ENCODE measurements at places on chromosomes 2 and 18.
A peak's percentile ranks its signal among the peaks of the same experiment; 100 is the strongest.

DNA sequence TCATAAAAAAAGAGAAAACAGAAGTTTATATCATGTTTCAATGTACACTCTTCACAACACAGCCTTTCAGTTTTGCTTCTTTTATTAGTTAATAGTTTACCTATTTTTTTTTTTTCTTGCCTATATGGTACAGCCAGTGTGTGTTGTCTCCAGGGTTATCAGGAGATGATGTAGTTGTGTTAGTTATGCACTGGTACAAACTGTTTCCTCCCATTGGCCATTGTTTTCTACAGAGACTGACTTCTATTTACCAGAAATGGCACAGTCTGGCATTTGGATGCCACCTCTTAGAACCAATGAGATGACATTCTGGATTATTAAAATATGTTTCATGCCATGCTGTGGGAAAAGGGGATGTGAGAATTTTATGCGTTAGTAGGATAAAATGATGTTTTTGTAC, 339.4 kb downstream of the PLCL1 start:
- DNase-seq = no peak

DNA sequence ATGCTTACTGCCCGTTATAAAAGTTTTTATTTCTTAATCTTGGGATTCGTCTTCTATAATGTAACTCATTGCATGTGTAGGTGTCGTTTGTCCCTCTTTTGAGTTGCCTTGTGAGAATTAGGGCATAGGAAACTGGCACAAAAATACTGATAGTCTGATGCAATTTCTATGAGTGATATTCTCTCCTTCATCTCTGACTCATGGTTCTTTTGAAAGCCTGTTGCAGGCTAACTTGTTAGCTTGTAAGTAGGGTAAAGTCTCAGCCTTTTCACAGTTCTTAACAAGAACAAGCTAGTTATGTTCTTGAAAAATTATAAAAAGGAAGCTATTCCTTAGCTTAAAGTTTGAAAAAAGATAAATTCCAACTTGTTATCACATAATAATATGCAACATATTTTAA, 1085.4 kb upstream of the NRXN1 start:
- no peak for DNase-seq

DNA sequence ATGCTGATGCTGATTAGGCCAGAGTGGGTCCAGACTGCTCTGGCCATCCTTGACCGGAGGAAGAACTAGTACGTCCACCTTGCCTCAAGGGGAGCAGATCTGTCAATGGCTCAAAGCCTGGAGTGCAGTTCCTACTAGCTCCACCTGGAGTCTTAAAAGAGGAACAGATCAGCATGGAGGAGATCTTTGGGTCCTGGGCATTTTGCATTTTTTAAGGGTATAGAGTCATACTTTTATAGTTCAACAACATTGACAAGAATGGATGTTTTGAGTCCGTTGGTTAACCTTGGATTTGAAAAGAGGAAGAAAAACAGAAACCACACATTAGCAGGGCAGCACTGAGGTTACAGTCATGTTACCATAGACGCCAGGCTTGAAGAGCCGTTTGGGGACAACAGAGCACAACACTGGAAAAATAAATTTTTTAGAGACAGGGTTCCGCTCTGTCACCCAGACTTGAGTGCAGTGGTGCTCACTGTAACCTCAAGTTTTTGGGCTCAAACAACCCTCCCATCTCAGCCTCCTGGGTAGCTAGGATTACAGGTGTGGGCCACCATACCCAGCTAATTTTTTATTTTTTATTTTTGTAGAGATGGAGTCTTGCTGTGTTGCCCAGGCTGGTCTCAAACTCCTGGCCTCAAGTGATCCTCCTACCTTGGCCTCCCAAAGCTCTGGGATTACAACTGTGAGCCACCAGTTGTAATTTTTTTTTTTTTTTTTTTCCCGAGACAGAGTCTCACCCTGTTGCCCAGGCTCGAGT, 78.5 kb downstream of the PRKCE start:
- DNase-seq = peak; percentile 33

- DNase-seq = peak; percentile 49
Measured at GRCh38 chr2:135709992-135710391, 31.7 kb upstream of the UBXN4 start.

DNA sequence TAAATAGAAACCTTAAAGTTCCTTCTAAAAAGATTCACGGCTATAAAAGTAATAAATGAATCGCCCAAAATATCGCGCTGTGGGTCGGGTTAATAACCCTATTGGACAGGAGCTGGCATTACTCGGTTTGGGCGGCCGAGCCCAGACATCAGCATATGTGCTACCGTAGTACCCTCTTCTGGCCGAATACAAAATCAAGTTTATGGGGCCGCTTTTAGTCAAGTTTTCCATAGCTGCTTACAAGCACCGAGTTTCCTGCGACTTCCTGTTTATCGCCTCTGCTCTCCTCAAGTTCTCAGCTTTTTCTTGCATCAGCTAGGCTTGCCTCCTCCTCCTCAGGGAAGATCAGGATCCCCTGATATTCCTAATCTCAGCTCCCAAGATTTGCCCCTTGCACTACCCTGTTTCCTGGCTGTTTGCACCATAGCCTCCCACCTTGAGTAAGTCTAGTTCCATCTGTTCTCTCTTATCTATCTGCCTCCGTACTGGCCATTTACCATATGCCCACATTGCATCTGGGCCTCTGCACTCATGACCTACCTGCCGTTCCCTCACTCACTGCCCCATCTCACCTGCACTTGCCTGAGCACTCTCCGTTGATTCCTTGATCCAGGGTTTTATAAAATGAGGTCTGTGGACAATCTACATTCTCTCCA, 56.1 kb downstream of the SLC35F5 start:
- peak; percentile 81 for DNase-seq

GRCh38 chr2:198008230-198008629, 203.8 kb downstream of the PLCL1 start:
- no peak for DNase-seq

DNA sequence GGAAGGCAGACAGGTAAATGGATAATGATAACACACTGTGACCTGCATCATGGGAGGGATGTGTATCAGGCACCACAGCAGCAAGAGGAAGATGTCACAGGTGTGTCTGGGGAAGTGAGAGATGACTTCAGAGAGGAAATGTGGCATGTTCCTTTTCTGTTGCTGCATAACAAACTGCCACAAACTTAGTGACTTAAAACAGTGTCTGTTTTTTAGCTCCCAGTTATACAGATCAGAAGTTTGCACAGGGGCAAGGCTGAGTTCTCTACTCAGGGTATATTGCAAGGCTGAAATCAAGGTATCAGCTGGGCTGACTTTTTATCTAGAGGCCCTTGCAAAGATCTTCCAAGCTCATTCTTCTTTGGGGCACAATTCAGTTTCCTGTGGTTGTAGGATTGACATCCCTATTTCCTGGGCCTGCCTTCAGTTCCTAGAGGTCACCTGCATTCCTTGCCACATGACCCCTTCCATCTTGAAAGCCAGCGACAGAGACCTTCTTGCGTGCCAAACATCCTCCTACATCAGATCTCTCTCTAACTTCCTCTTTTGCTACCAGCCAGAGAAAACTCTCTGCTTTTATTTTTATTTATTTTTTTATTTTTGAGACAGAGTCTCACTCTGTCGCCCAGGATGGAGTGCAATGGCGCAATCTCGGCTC, 2.1 kb upstream of the MAP3K2 start:
- DNase-seq = no peak

Data from NCI-H526 (cell line).